NCI-H1092 (cell line): ENCODE measurements at places on chromosomes 6 and 20.

DNA sequence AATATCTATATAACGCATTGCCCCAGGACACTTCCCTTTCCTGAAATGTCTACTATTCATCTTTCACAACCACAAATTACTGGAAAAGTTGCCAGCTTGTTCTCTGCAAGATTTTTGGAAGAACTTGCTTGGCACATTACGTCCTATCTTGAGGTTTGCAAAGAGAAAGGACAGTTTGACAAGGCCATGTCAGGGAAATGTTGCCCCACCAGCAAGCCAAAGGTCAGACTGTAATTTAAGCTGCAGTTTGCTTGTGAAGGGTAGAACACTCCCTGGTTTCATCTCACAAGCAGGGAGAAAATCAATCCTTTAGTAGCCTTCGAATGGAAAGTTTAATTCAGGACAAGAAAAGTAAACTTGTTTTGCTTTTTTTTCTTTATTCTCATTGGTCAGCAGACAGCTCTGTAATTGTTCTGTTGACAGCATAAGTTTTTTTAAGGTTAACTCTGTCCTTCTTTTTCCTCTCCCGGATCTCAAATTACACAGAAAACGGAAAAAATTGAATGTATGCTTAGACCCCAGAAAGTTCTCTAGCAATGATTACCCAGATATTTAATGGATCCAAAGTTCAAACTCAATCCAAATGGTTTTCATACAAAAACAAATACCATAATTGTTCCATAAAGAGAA, 541.8 kb upstream of the NRSN1 start:
- no peak for DNase-seq

GRCh38 chr20:60888771-60889170, 363.3 kb upstream of the CDH4 start:
- no peak for DNase-seq

DNA sequence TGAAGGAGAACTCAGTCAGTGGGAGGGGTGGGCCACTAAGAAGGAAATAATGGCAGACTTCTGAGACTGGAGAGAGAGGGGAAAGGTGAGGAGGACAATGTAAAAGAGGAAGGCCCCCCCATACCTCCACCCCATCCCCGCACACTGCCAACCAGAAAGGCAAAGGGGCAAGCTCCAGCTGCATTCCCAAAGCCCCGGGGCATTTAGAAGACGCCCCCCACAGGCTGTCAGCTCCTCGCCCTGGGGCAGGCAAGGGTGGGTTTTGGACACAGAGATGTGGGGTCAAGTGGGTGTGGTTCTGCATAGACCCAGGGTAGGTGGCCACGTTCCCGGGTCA, 20.8 kb upstream of the SLC22A7 start:
- no peak for DNase-seq

GRCh38 chr20:22529150-22530019, 55.0 kb downstream of the FOXA2 start:
- no peak for DNase-seq

DNA sequence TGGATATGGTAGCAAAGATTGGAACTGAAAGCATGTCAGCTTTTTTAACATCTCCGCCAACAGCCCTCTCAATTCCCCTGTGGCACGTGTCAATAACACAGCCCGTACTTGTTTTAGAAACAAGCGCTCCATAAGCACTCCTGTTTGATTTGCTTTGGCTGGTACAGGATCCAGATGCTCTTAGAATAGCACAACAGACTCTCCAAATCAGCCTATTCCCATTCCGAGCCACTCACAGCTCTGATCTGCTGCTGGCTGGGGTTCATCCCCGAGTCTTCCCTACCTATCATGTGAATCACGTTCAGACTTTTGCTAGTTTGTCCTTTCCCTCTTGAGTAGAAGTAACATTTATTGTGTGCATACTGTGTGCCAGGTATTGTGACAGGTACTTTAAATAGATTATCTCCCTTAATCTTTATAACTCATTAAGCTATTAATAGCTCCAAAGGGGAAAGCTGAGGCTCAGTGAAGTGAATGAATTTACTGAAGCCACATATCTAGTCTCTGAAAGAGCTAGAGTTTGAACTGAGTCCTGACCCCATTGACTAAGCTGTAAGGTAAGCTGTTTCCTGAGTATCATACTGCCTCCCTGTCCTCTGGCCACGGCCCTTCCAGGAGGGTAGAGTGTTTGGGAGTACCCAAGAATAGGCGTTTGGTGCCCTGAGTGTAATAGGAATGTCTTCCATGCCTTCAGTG, 46.7 kb downstream of the RALY start:
- peak; percentile 8 for DNase-seq

- DNase-seq, result peak; percentile 83
These were observed 1.7 kb upstream of the TREM1 start for GRCh38 chr6:41288030-41288753.

DNA sequence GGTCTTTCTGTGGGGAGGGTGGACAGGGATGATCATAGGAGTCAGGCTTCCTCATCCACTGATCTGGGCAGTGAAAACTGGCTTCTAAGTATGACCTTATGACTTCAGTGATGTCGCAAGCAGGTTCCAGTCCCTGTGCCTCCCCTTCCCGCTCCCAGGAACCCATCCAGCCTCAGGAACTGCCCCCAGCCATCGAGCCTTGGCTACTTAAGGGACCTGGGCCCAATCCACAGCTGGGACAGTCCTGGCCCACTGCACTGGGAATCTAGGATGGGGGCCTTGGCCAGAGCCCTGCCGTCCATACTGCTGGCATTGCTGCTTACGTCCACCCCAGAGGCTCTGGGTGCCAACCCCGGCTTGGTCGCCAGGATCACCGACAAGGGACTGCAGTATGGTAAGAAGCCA, at the start of gene LBP:
TSS of gene LBP (plus strand) at position 236 of the 405 bp plus-strand sequence. CDS start at position 271, 35 bp downstream.
- DNase-seq, result no peak

DNA sequence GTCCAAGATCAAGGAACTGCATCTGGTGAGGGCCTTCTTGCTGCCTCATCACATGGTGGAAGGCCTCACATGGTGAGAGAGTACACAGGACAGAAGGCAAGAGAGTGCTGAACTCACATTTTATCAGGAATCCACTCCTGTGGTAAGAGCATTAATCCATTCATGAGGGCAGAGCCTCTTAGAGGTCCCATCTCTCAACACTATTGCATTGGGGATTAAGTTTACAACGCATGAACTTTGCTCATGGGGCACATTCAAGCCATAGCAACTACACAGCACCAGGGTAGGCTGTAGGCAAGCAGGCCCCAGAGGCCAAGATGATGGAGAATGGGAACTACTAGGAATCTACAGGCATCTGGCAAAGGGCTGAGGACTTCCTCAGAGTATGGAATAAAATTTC, 10.0 kb upstream of the TGIF2 start:
- no peak for DNase-seq

GRCh38 chr6:11389977-11390376, 147.6 kb upstream of the TMEM170B start:
- no peak for DNase-seq

- no peak for DNase-seq
These were observed 3.3 kb downstream of the ADGRB3 start for GRCh38 chr6:68638230-68638900.

- no peak for DNase-seq
These were observed 11.7 kb downstream of the ULBP1 start for GRCh38 chr6:149975400-149975799.

DNA sequence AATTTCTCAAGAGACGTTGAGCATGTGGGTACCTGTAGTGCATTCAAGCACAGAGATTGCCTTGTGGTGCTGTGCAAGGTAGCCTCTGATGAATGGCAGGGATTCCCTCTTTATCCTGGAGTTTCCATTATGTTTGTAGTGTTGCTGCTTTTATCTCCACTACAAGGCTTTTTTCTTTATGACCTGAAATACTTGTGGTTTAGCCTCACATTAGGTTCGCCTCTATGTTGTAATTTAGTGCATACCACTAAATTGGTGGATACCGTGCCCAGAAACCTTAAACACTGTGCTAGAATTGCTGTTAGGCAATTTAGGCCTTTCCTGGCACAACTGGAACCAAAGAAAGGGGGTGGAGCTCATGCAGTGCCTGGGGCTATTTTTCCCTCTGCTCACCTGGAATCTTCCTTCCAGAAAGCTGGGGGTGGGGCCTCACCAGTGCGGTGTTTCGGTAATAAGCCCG, 76.8 kb downstream of the NCOA7 start:
- no peak for DNase-seq

DNA sequence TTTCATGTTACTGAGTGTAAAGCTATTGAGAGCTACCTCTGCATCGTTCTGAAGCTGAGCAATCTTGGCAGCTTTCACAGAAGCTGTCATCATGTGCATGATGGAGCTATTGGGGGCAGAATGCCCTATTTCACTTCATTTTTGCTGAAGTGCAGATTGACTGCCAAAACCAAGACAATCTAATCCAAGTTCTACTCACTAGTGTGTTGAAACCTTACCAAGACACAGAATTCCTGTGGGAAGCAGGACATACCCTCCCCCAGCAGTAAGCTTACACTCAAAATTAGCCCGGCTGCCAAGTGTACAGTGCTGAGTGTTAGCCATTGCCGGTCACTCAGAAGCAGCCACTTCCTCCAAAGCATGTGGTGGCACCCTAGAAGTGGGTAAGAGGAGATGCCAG, 177.3 kb upstream of the TENT5A start:
- no peak for DNase-seq

GRCh38 chr6:156517088-156517487, 260.1 kb upstream of the ARID1B start:
- no peak for DNase-seq

DNA sequence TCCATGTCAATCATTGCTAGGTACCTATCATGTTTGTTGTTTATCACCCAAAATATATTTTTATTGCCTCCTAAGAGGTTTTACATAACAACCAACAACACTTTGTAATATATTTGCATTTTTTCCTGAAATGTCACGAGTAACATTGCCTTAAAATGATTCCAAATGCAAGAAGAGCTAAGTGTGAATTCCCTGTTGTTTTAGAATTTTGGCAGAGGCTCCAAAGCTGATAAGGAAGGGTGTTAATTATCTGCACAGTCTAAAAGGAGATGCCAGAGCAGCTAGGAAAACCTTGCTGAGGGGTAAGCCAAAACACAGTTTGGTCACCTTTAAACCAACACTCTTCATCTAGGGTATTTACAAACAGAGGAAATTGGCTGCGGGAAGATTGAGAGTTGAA, 201.9 kb upstream of the KCNQ5 start:
- DNase-seq, result no peak

- no peak for DNase-seq
These were observed 806 bp downstream of the LEMD2 start for GRCh38 chr6:33787954-33788693.

DNA sequence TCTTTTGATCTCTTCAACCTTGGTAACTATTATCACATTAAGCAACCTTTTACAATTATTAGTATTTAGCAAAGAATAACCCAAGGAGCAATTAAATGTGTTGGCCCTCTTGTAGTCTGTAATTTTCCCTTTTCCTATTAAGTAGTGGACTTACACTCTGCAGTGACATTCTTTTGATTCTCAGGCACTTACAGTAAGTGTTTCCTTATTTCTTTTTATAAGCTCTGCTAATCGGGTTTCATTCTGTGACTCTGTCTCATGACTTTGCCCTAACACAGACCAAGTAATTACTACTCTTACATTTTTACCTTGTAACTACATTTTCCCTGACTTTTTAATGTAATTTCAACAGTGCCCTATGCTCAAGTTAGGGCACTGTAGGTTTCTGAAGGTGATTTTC, 104.0 kb upstream of the EPHA7 start:
- DNase-seq, result no peak

DNA sequence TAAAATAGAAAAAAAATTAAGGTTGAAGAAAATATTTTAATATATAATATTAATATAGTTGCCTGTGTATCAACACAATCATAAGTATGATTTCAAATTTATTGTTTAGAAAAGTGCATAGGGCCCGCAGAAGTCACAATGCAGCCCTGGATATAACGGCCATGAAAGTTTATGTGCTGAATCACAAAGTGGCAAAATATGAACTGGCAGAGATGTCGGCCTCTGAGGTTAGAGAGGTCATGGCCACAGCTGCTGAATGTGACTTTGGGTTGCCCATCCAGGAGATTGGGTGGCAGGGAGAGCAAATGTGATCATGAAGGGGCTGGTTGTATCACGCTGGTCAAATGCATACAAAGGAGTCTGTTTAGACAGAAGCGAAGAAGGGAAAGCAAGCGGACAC, 35.7 kb downstream of the COL11A2 start:
- no peak for DNase-seq

DNA sequence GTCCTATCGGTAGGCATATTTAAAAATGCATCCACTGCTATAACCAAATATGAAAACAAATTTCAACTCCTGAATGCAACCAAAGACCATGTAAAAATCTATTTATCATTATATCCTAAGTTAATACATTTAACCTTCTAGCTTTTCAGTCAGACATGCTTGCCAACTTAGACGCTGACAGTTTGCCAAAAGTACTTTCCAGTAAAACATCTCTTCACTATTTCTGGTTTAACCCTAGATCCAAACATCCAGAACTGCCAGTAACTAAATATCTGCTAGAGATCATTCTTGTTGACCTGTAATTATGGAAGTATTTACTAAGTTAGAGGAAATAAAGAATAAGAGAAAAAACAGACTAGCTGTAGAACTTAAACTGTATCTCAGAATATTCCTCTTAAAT, 210.2 kb upstream of the THEMIS start:
- DNase-seq, result no peak

DNA sequence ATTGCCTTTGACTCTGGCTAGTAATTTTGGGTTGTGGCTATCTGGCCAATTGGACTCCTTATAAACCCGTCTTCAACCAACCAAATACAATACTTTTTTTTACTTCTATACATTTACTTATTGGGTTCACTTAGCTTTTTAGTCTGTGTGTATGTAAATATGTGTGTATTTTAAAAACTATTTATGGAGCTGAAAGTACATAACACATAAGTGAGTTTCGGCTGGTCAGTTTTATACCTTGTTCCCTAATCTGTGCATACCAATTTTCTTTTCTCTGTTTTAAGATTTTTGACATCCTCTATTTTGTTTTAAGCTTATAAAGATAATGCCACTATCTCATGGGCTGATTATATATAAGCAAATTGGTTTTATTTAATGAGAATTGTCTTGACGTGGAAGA, 129.5 kb downstream of the LRRC1 start:
- no peak for DNase-seq

GRCh38 chr6:2244261-2245102, 923 bp downstream of the GMDS start:
- DNase-seq, result no peak

GRCh38 chr20:53282217-53282955, 310.2 kb downstream of the TSHZ2 start:
- no peak for DNase-seq

- DNase-seq, result no peak
These were observed 78.8 kb downstream of the ADGRG6 start for GRCh38 chr6:142380626-142381025.
